Neural cell (in vitro differentiated cells): ENCODE measurements at places on chromosomes 5 and 9. TPM values are rescaled to one million over a fixed set of nuclear protein-coding genes. Genes with fewer than 3 reads are reported as not detected.

The WNT8A gene
- polyA plus RNA-seq = 0.26 and 0.60 TPM in 2 replicates

The SHISAL2B gene
- polyA plus RNA-seq = not detected in 2 replicates

The SOWAHA gene
- polyA plus RNA-seq = 23.4 and 26.9 TPM in 2 replicates

The PFN3 gene
- polyA plus RNA-seq = not detected in 2 replicates

The LRSAM1 gene
- polyA plus RNA-seq = 21.6 and 27.1 TPM in 2 replicates

The PCDHA6 gene
- polyA plus RNA-seq = 2.5 and 3.6 TPM in 2 replicates

The FRMD3 gene
- polyA plus RNA-seq = 11.1 and 13.0 TPM in 2 replicates

The GOLM1 gene
- 76.8 and 77.4 TPM in 2 replicates for polyA plus RNA-seq

The SEMA6A gene
- polyA plus RNA-seq = 6.5 and 6.6 TPM in 2 replicates

The BSPRY gene
- polyA plus RNA-seq = not detected in 2 replicates

The RAPGEF1 gene
- polyA plus RNA-seq = 23.6 and 43.0 TPM in 2 replicates

The ZNF462 gene
- 9.1 and 15.8 TPM in 2 replicates for polyA plus RNA-seq

The KCNV2 gene
- not detected in 2 replicates for polyA plus RNA-seq

The PTGS1 gene
- polyA plus RNA-seq = 0.17 TPM in 1 of 2 replicates, not detected in the other

The RPS23 gene
- polyA plus RNA-seq = 2,306 and 2,396 TPM in 2 replicates

The IFNA2 gene
- polyA plus RNA-seq = not detected in 2 replicates

The LHX2 gene
- 2.6 and 3.6 TPM in 2 replicates for polyA plus RNA-seq

The COL15A1 gene
- 2.8 and 3.4 TPM in 2 replicates for polyA plus RNA-seq

The CDH6 gene
- polyA plus RNA-seq = 2.1 and 2.3 TPM in 2 replicates
